Lung microvascular endothelial cell (primary cell): ENCODE measurements at places on chromosomes 2 and 18.

GRCh38 chr2:21599417-21599816 is 475.6 kb downstream of the TDRD15 start:
- no peak for DNase-seq

GRCh38 chr2:149579972-149580882 is 7.3 kb downstream of the MMADHC start:
- peak; percentile 58 for DNase-seq

GRCh38 chr2:164257742-164258141 is 363.5 kb downstream of the GRB14 start:
- no peak for DNase-seq

DNA sequence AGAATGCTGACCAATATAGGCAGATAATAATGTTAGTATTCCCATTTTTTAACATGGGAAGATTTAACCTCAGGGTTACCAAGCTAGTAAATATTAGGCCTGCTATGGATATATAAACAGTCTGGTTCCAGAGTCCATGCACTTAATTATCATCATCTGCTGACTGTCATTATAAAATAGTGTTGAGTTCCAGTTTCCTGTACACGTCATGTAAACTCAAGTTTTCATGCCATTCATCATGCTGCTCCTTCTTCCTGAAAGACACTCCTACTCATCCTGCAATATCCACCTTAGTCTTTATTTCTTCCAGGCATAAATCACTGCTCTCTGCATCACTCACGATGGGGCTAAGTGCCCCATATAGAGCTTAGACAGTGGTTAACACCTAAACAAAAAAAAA is 420.8 kb upstream of the SPHKAP start:
- no peak for DNase-seq

- DNase-seq = peak; percentile 85
These were observed 4.3 kb downstream of the KLF7 start for GRCh38 chr2:207161247-207162123.

DNA sequence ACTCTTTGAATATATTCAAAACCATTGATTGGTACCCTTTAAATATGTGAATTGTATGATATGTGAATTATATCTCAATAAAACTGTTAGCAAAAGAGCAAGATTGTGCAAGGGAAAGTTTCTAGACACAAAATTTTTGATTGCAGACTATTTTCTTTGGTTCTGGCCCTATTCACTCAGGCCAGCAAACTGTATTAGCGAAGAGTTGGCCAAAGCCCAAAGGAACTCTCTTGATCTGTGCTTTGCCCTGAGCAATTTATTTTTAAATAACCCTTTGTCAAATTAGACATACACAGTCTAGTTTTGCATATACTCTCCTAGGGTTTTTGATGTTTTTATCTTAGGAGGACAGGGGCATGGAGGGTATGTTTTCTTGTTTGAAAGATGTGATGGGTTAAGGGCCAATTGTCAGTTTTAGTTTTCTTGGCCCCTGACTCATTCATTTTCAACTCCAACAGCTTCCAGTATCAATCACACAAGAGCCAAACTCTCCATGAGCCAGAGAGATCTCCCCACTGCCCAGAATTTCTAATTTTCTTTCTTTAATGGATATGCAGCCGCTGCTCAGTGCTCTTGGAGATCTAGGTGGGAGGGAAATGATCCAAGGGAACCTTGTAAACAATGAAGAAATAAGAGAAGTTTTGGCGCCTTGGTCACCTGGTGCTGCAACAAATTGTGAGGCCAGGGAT is 231.5 kb downstream of the SRBD1 start:
- DNase-seq = no peak

GRCh38 chr2:121697108-121697631 is 39.5 kb downstream of the NIFK start:
- peak; percentile 31 for DNase-seq

GRCh38 chr18:2104620-2105462 is 466.5 kb downstream of the METTL4 start:
- peak; percentile 73 for DNase-seq

DNA sequence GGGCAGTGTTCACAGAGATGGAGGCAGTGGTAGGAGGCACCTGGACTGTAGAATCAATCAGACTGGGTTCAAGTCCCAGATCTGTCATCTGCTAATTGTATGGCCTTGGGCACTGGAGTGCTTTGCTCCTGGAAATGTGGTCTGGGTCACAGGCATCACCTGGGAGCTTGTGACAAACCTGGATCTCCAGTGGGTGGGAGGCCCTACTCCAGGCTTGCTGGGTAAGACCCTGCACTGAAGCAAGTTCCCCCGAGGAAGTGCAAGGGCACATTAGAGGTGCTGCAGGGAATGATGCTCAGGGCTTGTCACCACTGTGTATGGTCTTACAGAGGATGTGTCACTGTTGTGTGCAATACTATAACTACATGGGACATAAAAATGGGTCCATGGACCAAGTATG is 220.5 kb upstream of the ID2 start:
- DNase-seq = no peak

DNA sequence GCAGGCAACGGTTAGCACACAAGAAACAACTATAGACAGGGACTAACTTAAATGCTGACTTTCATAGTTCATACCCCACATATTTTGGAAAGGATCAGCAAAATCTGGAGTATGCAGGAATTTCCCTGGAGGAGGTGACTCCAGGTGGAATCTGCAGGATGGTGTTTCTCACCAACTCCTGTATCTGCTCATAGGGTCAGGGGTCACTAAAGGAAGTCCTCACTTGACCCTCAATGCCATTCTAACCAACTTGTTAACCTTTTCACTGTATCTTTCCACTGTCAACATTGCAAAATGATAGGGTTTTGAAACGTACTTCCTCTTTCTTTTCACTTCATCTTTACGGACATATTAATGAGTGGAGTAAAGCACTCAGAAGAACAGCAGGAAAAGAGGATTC is 207.0 kb upstream of the CXCR4 start:
- DNase-seq = no peak

DNA sequence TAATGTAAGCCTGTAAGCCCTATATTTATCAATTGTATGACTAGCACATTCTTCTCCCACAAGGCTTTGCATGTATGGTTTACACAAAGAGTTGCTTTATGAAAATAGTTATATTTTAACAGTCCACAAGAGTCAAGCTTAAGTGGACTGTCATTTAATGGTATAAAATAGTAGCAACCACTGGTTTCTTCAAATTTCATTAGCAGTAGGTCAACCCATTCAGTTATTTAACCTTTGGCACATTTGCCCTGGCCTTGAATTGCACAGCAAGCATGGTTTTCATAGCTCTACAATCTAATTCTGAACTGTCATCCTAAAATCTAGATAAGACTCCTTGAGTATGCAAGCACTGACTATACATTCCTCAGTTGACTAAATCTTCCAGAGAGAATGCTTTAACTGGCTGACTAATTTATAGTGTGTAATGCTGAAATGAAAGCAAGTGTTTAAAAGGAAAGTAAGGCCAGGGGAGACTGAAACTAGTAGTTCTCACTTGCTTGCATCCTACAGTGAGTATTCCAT is 1.8 kb downstream of the DPP4 start:
- DNase-seq = peak; percentile 48

DNA sequence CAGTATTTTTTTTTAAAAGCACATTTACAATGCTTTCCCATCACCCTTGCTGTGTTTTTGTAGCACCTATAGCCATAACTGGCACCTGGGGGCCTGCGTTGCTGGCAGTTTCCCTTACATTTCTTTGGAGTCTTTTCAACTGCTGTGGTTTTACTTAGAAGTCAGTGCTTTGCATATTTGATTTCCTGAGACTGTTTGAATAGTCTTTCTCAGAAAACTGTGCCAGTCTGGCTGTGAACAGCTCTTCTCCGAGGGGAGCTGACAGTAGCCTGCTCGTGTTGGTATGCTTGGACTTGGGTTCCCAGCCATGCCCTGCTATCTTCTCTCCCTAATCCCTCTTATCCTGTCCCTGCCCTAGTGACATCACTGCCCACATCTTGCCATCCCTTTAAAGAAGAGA is 81.5 kb downstream of the DPP4 start:
- no peak for DNase-seq

- no peak for DNase-seq
These were observed 45.5 kb downstream of the TMEM37 start for GRCh38 chr2:119477113-119477505.

DNA sequence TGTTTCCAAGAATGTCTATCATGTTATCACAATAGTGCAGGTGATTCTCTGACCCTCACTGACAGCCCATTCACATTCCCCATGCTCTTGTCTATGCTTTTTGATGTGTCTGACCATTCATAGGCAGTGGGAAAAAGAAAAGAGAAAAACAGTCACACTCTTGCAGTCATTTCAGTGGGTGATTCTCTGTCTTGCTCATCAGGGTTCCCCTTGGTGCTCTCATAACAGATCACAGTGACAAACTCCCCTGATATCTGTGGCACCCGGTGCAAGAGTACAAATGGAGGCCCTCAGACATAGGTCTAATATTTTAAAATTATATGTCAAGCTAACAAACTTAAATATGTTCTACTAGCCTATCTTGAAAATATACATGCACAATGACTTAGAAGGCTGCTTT is 72.7 kb upstream of the PPP1CB start:
- no peak for DNase-seq

- DNase-seq = no peak
These were observed 64.0 kb upstream of the ZSWIM2 start for GRCh38 chr2:186912979-186913378.

GRCh38 chr2:57490741-57491140 is 555.9 kb upstream of the VRK2 start:
- DNase-seq = no peak

GRCh38 chr2:166373951-166374350 is 1.8 kb downstream of the SCN9A start:
- peak; percentile 7 for DNase-seq
